ENCODE measurements at places on chromosomes 2 and 18.

- DNase-seq = no peak
Measured at GRCh38 chr18:27558388-27559155, 373.5 kb upstream of the CHST9 start.

GRCh38 chr2:24898122-24899109 lies 21.6 kb downstream of the ADCY3 start:
- no peak for DNase-seq

GRCh38 chr18:8480506-8481328 lies 128.5 kb upstream of the RAB12 start:
- peak; percentile 12 for DNase-seq

GRCh38 chr2:218332920-218333645 lies 23.6 kb upstream of the CATIP start:
- no peak for DNase-seq

DNA sequence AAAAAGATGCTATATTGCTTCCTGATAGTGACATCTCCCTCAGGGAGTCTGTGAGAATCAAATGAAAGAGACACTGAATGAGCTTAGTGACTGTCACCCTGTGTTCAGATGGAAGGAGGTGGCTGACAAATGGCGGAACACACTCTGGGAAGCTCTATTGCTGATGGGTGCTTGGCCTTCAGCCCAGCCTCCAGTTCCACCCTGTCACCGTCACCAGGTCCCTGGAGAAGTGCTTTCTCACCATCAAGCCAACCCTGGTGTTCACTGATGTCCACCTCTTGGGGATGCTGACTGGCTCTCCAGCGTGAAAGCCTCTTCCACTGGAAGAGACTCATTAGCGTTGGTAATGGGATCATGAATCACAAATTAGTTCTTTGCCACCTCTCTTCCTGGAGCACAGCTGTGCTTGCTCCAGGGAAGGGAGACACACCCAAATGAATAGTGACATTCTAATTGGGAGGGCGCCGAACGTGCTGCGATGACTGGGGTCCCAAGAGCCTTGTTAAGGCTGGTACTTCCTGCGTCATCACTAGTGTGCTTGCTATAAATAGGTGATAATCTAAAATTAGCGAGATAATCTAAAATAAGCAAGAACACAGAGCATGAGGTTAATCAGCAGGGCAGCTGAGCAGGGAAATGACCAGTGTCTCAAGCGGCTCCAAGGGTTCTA lies 154.0 kb downstream of the CLIP4 start:
- DNase-seq = no peak

GRCh38 chr2:217731805-217732204 lies 271.0 kb downstream of the TNS1 start:
- DNase-seq = no peak

GRCh38 chr2:60840880-60841279 lies 40.5 kb upstream of the REL start:
- DNase-seq = no peak

GRCh38 chr2:100390001-100390940 lies 27.2 kb downstream of the CHST10 start:
- no peak for DNase-seq

DNA sequence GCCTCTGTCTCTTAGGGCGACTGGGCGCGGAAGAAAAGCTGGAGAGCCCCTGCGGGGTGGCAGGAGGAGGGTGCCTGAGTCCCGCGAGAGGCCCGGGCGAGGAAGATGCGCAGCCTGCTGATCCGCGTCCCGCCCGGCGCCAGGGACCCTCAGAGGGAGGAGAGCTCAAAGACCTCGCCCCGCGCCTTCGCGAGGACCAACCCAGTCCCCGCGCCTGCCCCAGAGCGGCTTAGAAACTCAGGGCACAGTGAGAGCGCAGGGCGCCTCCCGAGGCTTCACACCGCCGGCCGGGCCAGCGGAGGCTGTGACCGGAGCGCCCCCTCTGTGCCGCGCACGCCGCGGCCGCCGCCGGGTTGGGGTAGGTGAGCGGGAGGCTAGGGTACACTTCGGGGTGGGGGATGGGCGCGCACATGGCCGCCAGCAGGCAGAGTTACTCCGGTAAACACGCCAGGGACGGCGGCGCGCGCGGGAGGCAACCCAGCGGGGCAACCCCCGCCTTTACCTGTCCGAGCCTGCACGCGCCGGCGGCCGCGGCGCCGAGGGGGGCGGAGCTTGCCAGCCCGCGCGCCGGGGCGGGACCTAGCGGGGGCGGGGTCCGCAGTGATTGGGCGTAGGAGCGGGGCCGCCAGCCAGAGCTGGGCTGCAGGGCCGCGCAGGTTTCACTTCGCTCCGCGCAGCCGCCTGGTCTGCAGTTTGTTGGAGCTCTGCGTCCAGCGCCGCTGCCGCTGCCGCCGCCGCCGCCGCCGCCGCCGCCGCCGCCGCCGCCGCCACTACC lies at the start of gene BCL2L11:
BCL2L11 (plus strand) TSS at position 662 of the 775 bp plus-strand sequence. CDS start 2,832 bp downstream, outside the sequence.
- DNase-seq = no peak

- no peak for DNase-seq
Measured at GRCh38 chr2:146392186-146392585, 1452.6 kb upstream of the ACVR2A start.

DNA sequence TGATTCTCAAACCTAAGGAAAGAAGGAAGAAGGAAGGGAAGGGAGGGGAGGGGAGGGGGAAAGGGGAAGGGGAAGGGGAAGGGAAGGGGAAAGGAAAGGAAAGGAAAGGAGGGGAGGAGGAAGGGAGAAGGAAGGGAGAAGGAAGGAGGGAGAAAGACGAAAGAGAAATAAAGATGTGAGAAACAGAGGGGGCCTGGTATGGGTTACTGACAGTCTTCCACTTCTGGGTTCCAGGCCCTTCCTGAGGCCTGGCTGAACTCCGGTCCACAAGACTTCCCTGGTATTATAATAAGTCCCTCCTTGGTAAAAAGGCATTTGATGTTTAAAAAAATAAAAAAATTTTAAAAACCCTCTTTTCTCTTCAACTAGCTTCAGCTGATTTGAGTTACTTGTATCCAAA lies 17.4 kb downstream of the SLC4A5 start:
- DNase-seq = no peak

GRCh38 chr2:239684271-239684810 lies 283.5 kb upstream of the HDAC4 start:
- DNase-seq = no peak

Measured in Panc1 (cell line).